ENCODE measurements at places on chromosomes 6 and 20. TPM values are rescaled to one million over a fixed set of nuclear protein-coding genes. Genes with fewer than 3 reads are reported as not detected.

DNA sequence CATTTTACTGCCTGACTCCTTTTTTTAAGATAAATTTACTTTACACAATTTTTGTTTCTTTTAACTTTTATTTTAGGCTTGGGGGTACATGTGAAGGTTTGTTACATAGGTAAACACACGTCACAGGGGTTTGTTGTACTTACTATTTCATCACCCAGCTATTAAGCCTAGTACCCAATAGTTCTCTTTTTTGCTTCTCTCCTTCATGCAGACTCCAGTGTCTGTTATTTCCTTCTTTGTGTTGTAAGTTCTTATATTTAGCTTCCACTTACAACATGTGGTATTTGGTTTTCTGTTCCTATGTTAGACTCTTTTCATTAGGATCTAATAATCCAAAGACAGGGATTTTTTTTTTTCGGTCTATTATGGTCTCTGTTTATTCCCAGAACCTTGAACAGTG is 83.5 kb upstream of the CCN6 start:
- no peak overlapping the region for H3K4me3 ChIP-seq
- no peak overlapping the region for H3K27ac ChIP-seq
- H3K36me3 ChIP-seq: no peaks in the 10 kb centered on the region
- H3K4me1 ChIP-seq: peaks cover 15% of the 10 kb centered on the region
- no peak for DNase-seq

Gene PCMTD2
- 68.4 TPM for total RNA-seq

DNA sequence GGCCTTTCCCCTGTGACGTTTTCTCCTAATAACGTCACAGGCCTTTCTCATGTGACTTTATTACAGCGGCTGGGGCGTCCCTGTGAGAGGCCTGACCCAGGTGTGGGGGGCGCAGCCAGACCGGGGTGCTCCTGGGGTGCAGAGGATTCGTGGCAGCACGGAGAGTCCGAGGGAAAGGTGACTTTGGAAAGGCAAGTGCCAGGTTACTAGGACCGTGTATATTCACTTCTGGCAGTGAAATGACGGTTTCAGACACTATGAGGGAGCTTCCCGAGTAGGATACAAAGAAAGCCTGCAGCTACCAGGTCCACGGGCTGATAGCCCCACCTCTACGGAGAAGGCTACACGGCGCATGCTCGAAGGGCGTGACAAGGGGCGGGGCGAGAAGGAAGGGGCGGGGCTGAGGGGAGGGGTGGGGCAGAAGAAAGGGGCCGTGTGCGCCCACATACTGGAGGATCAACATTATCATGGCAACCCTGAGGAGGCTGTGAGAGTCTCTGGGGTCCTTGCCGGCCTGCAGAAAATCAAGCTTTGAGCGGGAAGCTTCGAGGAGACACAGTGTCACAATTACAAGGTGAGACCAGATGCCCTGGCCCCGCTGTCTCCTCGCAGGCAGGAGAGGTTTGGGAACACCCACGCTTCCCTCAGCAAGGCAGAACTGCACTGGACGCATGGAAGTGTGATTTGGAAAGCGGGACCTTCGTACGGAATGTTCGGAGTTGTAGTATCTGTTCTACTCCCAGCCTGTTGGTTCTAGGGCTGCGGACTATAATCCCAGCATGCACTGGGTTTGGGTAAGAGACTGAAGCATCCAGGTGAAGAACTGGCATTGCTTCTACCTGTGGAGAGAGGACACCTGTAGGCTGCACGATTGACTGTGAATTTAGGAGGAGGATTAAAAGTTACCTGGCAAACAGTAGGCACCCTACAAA is 54.4 kb upstream of the ZNF337 start:
- no peak for DNase-seq
- no peaks in the 10 kb centered on the region for H3K4me1 ChIP-seq
- no peak overlapping the region for H3K27ac ChIP-seq
- H3K4me3 ChIP-seq: no peak overlapping the region

GRCh38 chr6:162345051-162345511 is 382.5 kb downstream of the PRKN start:
- H3K27ac ChIP-seq: no peak overlapping the region
- no peak overlapping the region for H3K4me3 ChIP-seq
- no peaks in the 10 kb centered on the region for H3K27me3 ChIP-seq
- no peaks in the 10 kb centered on the region for H3K36me3 ChIP-seq
- peaks cover 5% of the 10 kb centered on the region for H3K4me1 ChIP-seq
- no peak for DNase-seq

DNA sequence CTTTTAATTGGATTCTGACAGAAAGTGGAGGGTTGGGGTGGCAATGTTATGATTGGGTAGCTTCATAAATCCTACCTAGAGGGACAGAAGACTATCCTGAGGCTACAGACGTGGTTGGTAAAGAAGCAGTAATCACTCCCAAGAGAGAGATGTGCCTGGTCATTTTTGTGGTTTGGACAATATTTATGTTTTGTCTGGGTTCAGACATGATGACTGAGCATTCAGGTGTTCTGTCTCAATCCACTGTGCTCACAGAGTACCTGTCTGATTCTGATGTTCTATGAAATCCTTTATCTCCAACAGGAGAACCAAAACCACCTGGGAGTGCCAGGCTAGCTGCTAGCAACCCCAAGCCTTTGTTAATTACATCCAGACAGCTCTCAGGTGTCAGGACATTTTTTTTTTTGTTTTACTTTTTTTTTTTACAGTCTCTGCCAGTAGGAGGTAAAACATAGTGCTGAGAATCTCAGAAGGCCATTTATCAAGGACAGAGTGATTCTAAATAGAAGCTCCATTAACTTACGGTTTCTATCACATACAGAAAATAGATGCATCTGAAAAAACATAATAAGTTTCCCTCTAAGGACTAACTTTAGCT is 1.6 kb upstream of the HLA-DQA1 start:
- DNase-seq: no peak
- no peaks in the 10 kb centered on the region for H3K27me3 ChIP-seq
- H3K4me1 ChIP-seq: no peaks in the 10 kb centered on the region
- H3K4me3 ChIP-seq: no peak overlapping the region

GRCh38 chr6:8191629-8192028 is 89.3 kb upstream of the EEF1E1 start:
- no peak for DNase-seq
- H3K27me3 ChIP-seq: no peaks in the 10 kb centered on the region
- H3K4me3 ChIP-seq: no peak overlapping the region
- H3K36me3 ChIP-seq: no peaks in the 10 kb centered on the region
- H3K4me1 ChIP-seq: no peaks in the 10 kb centered on the region
- no peak overlapping the region for H3K27ac ChIP-seq

All from hepatocyte (in vitro differentiated cells).